Adrenal gland (tissue), 19 donors: ENCODE measurements at places on chromosomes 2 and 18. TPM values are rescaled to one million over a fixed set of nuclear protein-coding genes. Genes with fewer than 3 reads are reported as not detected.

DNA sequence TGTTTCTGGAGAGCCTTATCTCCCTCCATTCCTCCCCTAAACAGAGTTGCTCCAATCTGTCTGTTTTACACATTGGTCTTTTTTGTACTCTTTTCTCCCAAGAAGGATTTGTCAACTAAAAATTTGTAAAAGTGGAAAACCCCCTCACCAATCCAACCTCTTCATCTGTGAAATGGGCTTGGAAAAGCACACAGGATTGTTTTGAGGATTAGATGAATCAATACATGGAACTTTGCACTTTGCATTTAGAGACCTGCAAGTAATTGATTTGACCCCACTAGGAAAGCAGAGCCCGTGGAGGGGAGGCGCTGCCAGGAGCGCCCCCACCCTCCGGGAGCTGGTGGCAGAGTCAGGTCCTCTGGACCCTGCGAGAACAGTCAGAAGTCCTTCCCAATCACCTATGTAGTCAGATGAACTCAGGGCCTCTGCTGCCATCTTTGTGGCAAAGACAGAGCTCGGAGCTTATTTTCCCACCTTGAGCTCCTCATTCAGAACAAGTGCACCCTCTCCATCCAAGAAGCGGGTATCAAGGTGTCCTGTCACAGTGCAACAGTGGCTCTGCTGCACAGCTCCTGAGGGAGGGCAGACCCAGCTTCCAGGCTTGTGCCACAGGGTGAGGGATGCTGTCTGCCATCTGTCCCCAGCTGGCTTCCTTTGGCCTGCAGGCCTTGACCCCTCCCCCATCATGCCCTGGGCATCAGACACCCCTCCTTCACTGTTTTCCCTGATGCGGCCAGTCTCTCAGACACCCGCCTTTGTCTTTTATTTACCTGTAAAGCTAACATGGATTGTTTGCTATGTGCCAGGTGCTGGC lies 1.7 kb upstream of the TMEM185B start:
- DNase-seq = no peak

DNA sequence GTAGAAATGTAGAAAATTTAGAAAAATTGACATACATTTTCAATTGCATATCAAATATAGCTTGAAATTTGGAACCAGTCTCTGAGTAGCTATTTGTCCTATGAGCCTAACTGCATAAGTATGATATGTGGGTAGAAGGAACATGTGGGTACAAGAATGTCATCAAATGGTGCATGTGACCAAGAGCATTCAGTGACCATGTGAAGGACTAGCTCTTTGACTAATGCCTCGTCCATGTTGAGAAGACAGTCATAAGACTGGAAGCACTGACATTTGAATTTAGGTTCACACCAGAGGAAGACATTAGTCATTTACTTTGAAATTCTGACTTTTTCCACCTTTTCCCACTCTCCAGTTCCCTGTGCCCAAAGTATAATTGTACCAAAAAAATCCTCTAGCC lies 12.6 kb downstream of the MRPL44 start:
- no peak for DNase-seq

SULT1C2 gene
- total RNA-seq = 0.39 TPM

DNA sequence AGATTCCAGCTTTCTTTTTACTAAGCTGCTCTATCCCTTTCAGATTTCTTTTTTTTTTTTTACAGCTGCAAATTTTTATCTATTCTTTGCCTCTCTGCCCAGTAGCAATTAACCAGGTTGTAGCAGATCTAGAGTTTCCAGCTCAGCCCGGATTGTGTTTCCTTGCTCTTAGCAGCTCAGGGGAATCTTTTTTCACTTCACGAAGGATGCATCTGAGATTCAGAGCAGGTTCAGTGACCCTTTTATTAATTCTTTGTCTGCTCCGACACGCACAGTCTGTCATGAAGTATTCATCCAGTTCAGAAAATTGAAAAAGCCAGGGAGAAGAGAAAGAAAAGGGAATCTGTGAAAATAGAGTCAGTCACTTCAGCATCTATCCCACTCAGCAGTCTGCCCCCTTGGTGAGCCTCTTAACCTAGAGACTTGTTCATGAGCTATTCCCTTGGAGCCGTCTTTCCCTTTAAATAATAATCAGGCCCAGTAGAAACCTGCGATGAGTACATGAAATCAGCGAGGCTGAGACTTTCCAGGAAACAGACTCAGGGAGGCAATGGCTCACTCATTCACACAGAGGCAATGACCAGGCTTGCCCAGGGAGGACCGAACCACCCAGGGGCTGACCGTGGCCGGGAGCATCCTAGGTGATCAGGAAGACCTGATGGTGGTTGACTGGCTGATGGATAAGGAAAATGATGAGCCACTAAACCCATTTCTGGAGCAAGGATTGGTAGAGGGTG lies 103.4 kb upstream of the ITGA6 start:
- DNase-seq = no peak

DNA sequence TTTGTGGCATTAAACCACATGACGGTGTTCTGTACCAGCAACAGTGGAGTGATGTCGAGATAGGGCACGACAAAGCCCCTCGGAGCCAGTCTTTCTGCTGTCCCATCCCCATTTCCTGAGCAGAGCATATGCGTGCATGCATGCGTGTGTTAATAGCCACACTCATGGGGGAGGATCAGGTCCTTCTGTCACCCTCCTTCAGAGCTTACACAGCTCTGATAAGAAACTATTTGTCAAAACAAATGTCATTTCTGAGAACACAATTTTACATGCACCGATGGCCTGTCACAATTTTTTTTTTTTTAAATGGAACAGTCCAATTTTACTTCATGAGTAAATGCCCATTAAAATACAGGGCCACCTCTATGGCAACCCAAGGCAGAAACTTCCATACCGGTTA lies 95.9 kb upstream of the ZBTB14 start:
- no peak for DNase-seq

DNA sequence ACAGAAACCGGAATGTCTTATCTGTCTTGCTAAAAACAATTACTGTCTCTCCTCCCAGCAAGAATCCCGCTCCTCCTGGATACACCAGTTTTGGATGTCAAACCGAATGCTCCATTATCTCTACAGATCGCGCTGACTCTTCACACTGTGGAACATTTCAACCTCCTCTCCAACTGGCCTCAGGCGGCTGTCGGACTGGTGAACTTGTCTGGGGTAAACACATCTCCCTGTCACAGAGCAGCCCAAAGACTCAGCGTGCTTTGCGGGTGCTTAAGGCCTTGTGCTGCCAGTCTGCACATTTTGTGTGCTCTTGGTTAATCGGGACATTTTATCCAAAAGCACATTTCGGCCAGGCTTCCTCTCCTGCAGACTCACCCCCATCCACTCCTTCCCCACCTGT lies 173.1 kb downstream of the ICOS start:
- no peak for DNase-seq

DNA sequence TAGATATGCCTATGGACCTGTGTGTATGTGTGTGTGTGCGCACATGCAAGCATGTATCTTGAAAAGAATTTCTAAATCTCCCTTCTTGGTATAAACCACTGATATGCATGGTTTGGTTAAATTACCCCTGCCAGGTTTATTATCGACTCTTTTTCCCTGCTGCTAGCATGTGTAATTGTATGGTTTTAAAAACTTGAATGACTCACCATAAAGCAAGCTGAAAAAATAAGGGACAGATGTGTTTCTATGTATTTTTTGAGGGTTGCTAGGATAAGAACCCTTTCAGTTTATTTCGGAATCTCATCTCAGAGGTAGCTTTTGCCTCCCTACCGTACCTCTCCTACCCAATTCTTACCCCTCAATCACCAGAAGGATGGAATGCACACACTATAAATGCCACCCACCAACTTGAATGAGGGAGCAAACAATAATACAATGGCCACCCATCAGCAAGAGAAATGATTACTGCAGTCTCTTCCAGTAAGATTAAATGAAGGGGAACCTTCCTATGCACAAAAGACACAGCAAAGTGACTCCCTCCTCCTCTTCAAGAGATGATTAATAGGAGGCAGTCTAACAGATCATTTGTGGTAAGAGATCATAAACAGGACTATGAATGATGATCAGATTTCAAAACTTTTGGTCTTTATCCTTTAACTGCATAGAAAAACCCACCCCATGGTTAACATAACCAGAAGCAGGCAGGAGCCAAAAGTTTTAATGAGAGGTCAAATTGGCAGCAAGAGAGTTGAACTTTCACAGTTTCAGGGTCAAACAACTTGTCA lies 357.2 kb downstream of the SATB2 start:
- no peak for DNase-seq

GRCh38 chr2:16656784-16657391 lies 8.7 kb downstream of the CYRIA start:
- DNase-seq = peak; percentile 54

DNA sequence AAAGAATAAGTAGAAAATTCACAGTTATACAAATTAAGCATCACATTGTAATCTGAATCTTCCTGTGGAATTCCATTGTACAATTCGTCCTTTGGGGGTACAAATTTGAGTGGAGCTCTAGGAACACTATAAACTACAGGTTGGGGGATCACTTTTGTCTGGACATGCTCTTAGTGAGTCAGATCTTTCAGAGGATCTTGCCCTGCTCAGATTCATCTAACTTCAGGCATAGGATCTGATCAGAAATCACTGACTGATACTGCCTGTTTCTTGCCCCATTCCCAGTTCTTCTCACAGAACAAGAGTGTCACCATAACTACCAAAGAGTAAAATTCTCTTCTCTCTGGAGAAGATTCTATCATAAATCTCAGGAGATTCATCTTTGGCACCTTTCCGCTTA lies 10.7 kb upstream of the VSNL1 start:
- no peak for DNase-seq

- peak; percentile 47 for DNase-seq
These were observed 19.4 kb downstream of the TEX44 start for GRCh38 chr2:231612109-231612455.

ERFE gene
- total RNA-seq = not detected

DNA sequence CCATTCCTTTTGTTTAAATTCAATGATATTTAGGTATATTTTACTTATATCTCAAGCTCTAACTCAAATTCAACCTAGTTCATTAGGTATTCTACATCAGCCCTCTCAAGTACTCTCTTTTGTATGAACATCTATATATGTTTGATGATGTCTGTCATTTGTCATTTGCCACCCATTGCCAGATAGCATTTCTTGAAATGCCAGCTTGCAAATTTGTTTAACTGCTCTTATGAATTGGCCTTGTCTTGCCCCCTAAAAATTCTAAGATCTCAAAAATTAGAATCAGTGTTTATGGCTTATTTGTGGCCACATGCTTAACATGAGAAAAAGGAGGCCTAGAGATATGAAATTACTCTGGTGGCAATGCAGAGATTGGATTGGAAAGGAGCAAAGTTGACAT lies 1140.3 kb upstream of the DDX18 start:
- no peak for DNase-seq

DNA sequence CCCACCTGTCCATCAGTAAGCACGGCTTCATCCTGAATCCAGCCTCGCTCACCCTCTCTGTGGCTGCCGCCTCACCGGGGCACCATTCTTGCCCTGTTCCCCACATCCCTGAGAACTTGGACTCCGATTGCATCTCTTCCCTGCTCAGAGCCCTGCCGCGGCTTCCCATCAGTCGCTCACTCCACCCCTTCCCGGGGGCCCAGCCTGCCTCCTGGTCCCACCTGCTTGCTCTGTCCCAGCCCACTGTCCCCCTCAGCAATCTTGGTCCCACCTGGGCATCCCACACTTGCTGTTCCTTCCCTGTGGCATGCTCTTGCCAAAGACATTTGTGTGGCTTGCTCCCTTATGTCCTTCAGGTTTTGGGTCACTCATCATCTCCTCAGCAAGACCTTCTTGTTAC lies 56.3 kb downstream of the GREB1 start:
- no peak for DNase-seq

EMX1 gene
- 0.15 TPM for total RNA-seq

DNA sequence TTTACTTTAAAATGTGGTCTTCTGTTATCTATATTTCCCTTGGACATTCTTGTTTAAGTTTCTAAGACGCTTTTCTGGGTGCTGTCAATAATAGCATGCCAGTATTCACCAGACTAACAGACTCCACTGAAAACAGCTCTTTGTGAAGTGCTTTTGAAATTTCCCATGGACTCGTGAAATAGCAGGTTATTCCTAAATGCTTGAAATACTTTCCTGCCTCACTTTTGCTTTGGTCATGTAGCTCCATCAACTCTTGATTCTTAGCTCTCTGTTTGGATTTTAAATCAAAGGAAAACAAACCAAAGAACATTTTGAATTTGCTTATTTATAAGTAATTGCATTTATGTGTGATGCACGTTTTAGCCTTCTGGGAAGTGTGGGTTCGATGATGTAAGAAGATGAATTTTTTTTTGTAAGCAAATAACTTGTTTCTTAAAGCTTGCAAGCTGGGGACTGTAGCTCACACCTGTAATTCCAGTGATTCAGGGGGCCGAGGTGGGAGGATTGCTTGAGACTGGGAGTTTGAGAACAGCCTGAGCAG lies 147.8 kb downstream of the WDSUB1 start:
- no peak for DNase-seq

DNA sequence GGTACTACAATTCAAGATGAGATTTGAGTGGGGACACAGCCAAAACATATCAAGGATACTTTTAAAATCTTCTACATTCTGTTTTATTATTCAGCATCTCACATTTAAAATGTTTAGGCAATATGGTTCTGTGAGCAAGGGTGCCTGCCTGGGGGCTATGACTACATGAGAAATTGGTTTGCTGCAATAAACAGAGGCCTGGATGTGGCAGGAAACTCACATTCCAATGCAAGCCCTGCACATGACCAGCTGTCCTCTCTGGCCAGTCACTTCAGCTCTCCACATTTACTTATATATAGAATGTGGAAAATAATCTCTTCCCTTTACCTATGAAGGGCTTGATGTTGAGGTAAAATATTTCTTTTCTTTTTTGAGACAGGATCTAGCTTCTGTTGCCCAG lies 193.4 kb downstream of the LRRTM1 start:
- DNase-seq = no peak

- no peak for DNase-seq
These were observed 1.3 kb downstream of the SLC20A1 start for GRCh38 chr2:112646791-112647689.

DNA sequence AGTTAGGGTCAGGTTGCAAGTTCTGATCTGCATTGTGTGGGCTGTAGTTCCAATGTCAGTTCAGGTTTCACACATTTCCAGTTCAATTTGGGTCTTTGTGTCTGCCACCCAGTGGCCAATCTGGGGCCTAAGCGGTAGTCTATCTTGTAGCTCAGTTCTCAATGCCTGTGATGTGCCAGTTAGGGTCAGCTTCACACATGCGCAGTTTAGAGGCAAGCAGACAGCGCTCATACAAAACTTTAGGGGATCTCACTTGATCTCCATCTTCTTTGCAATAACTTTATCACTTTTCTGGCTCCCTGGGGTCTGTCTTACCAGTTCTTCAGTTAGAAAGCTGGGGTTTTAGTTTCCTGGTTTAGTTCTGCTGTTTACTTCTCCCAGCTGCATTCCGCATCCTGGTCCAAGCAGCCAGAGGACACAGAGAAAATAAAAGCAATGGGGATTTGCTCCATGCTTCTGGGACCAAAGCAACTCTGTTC lies 11.0 kb upstream of the ZNF24 start:
- DNase-seq = peak; percentile 93

DNA sequence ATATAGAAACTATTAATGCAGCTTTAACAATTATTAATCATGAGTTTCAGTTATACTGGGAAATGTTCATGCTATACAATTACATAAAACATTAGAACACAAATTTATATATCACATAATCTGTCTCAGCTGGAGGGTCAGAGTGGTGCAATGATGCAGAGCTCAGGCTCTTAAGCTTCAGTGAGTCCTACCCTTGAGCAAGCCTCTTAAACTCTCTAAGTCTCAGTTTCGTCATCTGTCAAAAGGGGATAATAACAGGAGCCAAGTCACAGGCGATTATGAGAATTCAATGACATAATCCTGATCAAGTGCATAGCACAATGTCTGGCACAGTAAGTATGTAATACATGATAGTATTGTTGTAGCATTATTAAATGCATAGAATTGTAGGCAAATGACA lies 46.0 kb downstream of the LAMA1 start:
- no peak for DNase-seq

- no peak for DNase-seq
These were observed 75.6 kb downstream of the SATB2 start for GRCh38 chr2:199382091-199382490.
